Activated T-cell treated with anti-CD3 and anti-CD28 coated beads, Interleukin-2, amount 50 U/mL, for 72 hours (primary cell): ENCODE measurements at places on chromosomes 5 and 9. TPM values are rescaled to one million over a fixed set of nuclear protein-coding genes. Genes with fewer than 3 reads are reported as not detected.

The PALM2AKAP2 gene
- total RNA-seq, result 0.05 TPM

The AJM1 gene
- 5.3 TPM for total RNA-seq

The ARL15 gene
- 7.8 TPM for total RNA-seq

The C8G gene
- 2.6 TPM for total RNA-seq

The CCL27 gene
- 1.4 TPM for total RNA-seq

- DNase-seq, result no peak
Observed at GRCh38 chr5:320524-321229, 837 bp upstream of the AHRR start.

The SVEP1 gene
- not detected for total RNA-seq

GRCh38 chr5:74375271-74375670, 265.3 kb downstream of the ENC1 start:
- no peak for DNase-seq

The SLC36A3 gene
- total RNA-seq, result not detected

The PCDHGA8 gene
- not detected for total RNA-seq

DNA sequence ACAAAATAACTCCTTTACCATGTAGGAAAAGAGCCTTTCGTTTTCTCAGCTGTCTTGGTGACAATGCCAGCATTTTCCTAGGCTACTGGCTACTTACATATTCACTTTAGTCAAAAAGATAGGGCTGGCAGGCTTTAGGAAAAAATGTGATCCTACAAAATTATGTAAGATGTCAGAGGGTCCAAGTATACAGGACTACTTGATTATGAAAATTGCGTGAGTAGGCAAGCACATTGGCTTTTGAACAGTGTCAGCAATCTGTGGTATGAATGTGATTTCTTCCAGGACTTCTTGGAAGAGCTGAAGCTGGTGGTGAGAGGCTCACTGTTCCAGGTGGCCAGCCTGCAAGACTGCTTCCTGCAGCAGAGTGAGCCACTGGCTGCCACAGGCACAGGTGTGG, 22.8 kb downstream of the THBS4 start:
- DNase-seq, result no peak

- no peak for DNase-seq
Observed at GRCh38 chr5:159641371-159642039, 274.8 kb upstream of the ADRA1B start.

DNA sequence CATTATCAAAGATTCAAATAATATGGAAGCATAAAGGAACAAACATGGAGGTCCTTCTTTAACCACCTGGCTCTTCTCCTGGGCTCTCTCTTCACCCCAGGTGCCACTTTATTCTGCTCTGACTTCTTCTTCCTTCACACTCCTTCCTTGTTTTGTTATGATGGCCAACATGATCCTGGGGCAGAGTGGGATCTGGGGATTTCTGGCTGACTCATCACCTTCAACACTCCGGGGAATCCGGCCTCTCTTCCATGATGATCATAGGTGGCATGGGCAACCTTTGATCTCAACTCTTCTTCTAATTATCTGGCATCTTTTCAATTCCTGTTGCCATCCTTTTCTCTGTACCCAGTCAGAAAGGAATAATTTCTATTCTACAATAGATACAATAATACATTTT, 62.1 kb upstream of the TRPC7 start:
- DNase-seq, result no peak

The C5orf58 gene
- not detected for total RNA-seq

The GRIA1 gene
- not detected for total RNA-seq

DNA sequence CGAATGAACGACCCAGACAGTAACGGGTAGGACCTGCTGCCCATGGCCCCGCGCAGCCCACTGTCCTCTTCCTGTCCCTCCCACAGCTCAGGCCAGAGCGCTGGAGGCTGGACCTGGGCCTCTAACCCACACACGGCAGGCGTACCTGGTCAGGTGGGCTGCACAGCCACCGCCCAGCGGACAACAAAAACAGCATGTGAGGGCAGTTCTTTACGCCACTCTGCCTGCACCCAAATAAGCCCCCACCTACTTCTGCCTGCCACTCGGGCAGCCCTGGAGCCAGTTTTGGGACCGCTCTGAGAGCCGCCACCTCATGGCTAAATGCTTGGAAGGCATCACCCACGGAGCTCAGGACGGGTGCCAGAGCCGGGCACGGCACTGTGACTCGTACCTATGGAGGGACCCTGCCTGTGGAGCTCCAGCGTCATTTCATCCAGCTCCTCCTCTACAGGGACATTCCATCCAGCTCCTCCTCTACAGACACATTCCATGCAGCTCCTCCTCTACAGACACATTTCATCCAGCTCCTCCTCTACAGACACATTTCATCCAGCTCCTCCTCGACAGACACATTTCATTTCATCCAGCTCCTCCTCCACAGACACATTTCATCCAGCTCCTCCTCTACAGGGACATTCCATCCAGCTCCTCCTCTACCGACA, 18.9 kb downstream of the CLPTM1L start:
- no peak for DNase-seq

The PCDHGB4 gene
- total RNA-seq, result not detected

DNA sequence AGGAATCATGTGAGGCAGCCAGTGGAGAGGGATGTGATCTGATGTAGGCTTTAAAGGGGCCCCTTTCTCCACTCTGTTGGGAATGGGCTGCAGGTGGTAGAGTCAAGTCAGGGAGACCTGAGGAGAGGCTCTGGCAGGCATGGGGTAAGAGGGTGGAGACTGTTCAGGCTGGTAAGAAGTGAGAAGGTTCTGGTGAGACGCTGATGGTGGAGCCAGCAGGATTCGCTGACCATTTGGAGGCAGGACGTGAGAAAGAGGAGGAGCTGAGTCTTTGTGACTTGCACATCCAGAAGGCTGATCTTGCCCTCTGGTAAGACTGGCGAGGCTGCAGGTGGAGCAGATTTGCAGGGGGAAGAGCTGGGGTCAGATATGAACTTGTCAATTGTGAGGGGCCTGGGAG, 248.0 kb downstream of the NSG2 start:
- no peak for DNase-seq

DNA sequence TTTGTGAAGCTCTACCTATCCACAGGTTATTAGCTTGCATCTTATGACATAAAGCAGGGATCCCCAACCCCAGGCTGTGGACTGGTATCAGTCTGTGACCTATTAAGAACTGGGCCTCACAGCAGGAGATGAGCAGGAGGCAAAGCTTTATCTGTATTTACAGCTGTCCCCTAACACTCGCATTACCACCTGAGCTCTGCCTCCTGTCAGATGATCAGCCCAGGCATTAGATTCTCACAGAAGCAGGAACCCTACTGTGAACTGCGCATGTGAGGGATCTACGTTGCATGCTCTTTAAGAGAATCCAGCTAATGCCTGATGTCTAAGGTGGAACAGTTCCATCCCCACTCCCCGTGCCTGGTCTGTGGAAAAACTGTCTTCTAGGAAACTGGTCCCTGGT, 19.7 kb downstream of the FBXW11 start:
- no peak for DNase-seq

The ZFP37 gene
- total RNA-seq, result 2.1 TPM

The RGS7BP gene
- not detected for total RNA-seq

DNA sequence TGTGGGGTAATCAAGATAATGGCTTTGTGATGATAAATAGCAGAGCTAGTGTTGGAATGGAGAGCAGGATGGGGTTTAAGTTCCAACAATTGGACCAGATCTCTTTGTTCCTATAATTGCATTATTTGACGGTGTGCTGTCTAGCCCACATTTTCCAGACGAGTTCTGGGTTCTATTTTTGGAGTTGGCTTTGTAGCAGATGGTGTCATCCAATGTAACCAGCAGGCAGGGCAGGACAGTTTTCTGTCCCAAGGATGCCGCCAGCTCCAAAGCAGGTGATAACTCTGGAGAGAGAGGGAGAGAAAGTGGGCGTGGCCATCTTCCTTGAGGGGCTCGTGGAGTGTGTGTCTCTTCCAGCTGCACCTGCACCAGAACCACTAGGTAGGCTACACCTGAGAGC, 251.3 kb downstream of the KIF4B start:
- no peak for DNase-seq

The TRAF1 gene
- total RNA-seq, result 91.6 TPM

DNA sequence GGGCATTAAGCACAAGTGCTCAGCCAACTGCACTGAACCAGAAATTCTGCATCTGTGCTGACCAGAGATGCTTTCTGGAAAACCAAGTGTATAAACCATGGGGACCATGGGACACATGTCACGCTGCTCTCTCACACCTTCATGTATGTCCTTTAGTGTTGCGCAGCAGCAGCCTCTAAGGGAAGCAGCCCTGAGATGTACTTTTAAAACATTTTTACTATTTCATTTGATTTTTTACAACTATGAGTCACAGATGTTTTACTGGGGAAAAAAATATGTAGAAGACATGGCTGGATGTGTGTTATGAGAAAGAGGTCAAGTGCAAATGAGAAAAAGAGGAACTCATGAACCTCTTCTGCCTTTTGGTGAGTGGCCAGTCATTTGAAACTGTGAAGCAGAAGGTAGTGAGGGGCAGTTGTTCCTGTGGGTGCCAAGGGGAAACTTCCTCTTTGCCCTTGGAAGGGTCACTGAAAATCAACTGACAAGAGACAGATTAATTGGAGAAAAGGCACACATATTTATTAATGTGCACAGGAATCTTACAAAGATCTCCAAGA, 31.4 kb upstream of the SYK start:
- DNase-seq, result no peak

The SLC25A48 gene
- not detected for total RNA-seq

- no peak for DNase-seq
Observed at GRCh38 chr5:86360801-86361200, 256.9 kb upstream of the COX7C start.

DNA sequence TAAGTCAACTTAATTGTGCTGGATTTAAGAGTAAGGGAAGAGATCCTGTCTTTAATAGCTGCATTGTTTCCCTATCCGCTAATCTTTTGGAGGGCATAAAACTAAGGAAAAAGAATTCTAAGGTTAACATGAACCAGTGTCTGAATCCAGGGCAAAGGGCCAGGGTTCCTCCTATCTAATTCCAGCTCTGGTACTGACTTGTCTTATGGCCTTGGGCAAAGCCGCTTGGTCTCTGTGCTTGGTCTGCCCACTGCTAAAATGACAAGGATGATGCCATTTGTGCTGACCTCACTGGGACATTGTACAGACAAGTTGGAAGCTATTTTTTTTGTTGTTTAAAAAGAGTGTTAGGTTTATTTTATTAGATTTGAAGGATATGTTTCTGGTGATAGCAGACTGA, 334.7 kb upstream of the PIK3R1 start:
- DNase-seq, result no peak

DNA sequence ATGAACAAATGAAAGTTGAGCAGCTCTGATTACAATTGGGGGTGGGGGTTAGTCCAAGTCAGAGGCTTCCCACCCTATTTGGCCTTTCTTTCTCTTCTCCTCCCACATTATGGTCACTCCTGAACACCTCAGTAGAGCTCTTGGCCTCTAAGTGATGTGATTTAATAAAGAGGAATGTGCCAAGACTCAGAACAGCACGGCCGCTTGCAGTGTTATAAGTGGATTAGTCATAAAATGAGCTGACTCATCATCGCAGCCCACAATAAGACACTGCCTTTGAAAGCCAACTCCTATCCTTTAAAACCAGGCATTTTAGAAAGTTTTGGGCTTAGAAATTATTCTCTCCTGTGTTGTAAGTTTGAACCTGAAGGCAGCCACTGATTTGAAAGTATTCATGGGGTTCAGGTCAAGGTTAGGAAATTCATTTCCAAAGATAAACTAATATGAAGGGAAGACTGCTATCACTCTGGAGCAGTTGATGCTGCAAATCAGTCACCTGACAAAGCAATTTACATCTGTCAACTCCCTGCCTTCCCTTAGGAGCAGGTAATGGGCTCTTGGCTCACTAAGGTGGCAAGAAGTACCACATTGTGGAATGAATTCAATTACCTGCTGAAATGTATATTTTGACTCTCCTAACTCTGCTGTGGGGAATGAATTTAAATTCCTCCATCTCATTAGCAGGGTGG, 283.6 kb upstream of the NMUR2 start:
- DNase-seq, result no peak

The ADRB2 gene
- 0.60 TPM for total RNA-seq
